ENCODE measurements at places on chromosomes 1 and 21.

- no peak for DNase-seq
Observed at GRCh38 chr1:34879230-34879629, 19.7 kb upstream of the SMIM12 start.

DNA sequence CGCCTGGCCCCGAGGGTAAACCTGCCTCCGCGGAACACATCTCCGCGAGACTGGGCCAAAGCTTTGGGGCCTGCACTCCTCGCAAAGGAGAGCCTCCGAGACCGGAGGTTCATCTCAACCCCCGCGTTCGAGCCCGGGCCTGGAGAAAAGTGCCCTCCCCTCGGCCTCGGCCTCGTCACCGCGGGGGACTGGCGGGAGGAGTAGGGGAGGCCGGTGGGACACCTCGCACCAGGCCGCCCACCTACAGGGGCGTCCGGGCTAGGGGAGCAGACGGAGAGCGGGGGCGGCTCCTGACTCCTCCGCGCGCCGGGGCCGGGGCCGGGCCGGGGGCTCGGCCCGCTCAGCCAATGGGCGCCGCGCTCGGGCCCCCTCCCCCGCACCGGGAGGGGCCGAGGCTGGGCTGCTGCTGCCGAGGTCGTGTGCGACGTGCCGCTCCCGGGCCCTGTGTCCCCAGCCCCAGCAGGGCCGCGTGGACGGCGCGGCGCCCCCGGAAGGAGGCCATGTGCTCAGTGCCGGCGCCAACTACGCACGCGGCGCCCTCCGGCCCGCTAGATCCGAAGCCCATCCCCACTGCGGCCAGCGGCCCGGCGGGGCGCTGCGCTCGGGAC is 684 bp downstream of the SLC2A1 start:
- DNase-seq, result peak; percentile 24

GRCh38 chr1:40664791-40665190 is 691 bp downstream of the RIMS3 start:
- DNase-seq, result no peak

GRCh38 chr21:36743446-36743845 is 44.5 kb downstream of the SIM2 start:
- no peak for DNase-seq

- DNase-seq, result no peak
Observed at GRCh38 chr1:115165776-115166175, 76.5 kb upstream of the TSPAN2 start.

DNA sequence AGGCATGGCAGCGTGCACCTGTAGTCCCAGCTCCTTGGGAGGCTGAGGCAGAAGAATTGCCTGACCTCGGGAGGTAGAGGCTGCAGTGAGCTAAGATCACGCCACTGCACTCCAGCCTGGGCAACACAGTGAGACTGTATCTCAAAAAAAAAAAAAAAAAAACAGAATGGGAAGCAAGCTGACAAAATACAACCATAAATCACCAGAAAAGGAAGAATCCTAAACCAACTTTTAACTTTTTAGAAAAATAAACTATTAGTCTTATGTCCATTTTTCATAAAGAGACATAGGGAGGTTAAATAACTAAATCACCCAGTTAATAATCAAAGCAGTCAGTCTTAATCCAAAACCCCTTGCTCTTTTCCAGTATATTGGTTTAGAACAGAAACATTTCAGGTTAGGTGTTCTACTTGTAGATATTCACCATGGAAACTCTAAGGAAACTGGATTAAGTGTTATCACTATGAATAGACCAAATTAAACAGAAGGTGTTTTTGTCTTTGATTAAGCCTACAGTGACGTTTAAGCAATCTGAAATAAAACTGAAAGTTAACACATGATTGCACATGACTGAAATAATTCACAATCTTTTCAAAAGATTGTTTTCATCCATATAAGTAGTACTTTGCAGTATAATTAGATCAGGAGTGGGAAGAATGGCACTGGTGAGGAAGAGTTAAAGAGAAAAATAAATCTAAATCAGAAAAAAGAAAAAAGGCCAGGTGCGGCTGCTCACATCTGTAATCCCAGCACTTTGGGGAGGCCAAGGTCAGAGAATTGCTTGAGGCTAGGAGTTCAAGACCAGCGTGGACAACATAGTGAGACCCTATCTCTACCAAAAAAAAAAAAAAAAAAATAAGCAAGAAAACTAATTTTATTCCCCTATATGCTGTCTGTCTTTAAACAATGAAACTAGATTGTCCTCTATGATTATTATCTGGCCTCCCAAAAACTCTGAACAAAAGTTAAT is 9.6 kb downstream of the CDC42BPA start:
- no peak for DNase-seq

GRCh38 chr1:67937651-67938050 is 104.4 kb upstream of the GNG12 start:
- no peak for DNase-seq

DNA sequence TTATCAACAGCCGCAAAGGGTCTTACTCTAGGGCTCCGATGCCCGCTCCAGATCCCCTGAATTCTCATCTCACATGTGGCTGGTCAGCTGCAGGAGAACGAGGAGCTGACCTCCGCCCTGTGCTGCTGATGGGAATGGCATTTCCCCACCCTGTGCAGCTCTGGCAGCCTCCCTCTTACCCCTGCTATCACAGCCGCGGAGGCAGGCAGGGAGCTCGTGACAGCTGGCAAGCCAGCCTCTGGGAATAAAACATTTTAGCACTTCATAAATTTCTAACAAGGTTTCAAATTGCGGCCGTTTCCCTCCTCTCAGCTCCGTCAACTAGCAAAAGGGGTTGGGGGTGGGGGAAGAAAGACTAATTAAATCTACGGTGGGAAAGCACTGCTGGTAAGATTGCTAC is 81.1 kb downstream of the DSCAM start:
- DNase-seq, result no peak

All from activated naive CD4-positive, alpha-beta T cell (primary cell).